Fibroblast of villous mesenchyme (primary cell): ENCODE measurements at places on chromosomes 5 and 9. TPM values are rescaled to one million over a fixed set of nuclear protein-coding genes. Genes with fewer than 3 reads are reported as not detected.

ADCY2 gene
- under 0.01 and 0.32 TPM in 2 replicates for total RNA-seq

NXNL2 gene
- 7.7 and 11.2 TPM in 2 replicates for total RNA-seq

TSLP gene
- 0.32 and 0.43 TPM in 2 replicates for total RNA-seq

C9orf85 gene
- total RNA-seq, result 9.7 and 16.4 TPM in 2 replicates

- DNase-seq, result no peak
Observed at GRCh38 chr9:14058325-14058688, 255.6 kb downstream of the NFIB start.

GRCh38 chr5:17190242-17190778, 27.1 kb upstream of the BASP1 start:
- peak; percentile 100 for DNase-seq
